ENCODE measurements at places on chromosomes 4 and X.

GRCh38 chr4:57410331-57411052 is 300.3 kb upstream of the IGFBP7 start:
- DNase-seq, result no peak

DNA sequence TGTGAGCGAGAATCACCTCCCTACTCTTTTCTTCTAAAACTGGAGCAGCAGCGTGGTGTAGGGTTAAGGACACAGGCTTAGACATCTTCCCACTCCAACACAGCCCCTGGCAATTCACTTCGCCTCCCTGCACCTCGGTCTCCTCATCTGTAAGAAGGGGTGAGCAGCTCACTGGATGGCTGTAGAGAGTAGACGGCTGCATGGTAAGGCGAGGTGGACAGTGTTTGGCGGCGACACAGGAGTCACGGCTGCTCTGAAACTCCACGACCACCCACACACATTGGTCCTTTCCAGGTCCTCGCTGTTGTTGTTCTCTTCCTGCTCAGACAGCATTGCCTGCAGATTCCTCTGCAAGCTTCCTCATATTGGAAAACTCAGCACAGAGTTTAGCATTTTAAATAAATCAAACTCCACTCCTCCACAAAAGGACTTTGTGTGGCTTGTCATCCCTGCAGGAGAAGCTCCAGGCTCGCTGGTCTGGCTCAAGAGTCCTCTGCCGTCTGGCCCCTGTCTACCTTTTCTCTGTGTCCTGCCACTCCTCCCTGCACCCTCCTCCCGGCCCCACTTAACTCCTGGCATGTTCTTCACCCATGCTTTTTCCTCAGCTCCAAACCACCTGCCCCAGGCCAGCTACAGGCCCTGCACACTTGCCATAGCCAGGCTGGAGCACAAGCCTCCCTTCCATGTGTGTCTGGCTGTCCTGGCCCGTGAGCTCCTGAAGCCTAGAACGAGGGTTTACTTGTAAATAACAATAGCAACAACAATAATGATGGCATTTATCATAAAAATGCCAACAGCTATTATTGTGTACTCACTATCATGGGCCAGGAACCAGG is 41.3 kb upstream of the CRMP1 start:
- DNase-seq, result no peak

DNA sequence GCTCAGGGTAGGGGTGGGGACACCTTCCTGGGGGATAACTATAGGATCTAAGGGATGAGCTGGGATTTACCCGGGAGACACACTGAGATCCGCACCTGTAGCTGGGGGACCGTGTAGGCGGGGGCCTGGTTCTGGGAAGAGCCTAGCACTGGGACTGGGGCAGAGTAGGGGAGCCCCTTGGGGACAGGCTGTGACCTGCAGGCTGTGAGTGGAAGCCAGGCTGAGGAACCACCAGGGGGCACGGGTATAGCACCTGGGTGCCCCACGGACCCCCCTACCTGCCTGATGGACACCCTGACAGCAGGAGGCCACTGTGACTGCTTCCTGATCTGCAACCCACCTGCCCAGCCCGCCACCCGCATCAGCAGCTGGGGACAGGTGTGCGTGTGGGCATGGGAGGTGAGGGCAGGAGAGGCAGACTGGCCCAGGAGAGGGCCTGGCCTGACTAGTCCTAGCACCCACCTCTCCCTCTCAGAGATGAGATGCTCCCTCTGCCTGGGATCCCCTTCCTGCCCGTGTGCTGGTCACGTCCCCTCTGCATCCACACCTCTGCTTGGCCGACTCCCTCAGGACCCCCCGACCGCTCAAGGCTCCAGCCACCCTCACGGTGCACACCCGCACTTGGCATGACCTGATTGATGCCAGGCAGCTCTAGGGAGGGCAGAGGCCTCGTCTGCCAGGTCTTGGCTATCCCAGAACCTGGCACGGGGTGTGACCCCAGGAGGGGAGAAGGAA is 94.2 kb upstream of the NKX1-1 start:
- DNase-seq, result no peak

DNA sequence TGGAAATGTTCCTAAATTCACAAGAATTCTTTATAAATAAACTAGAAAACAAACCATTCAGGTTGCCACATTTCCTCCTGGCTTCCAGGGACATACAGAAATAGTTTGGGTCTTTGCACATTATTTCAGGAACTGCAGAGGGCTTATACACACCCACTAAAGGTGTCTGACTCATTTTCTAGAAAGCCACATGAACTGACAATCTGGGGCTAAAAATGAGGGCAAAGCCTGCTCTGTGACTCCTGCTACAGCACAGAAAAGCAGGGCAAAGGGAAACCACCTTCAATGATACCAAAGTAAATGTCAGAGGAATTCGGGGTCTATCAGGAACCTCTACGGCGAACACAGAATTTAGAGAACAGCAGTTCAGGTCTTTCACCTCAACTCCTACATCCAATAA is 112.2 kb upstream of the MAP3K15 start:
- no peak for DNase-seq

GRCh38 chr4:61984260-61984909 is 784.3 kb downstream of the ADGRL3 start:
- no peak for DNase-seq

GRCh38 chrX:627510-627981 is 3.0 kb upstream of the SHOX start:
- no peak for DNase-seq

GRCh38 chrX:129593137-129593536 is 53.1 kb downstream of the OCRL start:
- DNase-seq, result no peak

DNA sequence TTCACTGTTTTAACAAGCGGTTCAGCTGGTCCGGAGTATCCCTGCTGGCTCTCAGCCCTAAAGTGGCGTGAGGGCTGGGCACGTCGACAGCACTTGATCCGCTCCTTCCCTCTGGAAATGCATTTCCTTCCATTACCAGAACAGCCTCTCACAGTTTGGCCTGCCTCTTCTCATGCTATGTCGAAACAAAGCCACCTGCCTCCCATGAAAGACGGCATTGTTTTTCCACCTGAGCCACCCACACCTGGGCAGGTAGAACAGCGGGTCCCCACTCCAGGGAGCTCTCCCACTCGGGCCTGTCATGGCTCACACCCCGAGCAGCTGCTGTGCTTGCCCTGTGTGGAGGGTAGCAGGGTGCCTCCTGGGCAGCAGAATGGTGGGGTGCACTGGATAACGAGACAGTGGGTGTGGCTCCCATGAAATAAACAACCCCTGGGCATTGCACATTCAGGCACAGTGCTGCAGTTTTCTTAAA is 86.2 kb downstream of the FHDC1 start:
- DNase-seq, result no peak

DNA sequence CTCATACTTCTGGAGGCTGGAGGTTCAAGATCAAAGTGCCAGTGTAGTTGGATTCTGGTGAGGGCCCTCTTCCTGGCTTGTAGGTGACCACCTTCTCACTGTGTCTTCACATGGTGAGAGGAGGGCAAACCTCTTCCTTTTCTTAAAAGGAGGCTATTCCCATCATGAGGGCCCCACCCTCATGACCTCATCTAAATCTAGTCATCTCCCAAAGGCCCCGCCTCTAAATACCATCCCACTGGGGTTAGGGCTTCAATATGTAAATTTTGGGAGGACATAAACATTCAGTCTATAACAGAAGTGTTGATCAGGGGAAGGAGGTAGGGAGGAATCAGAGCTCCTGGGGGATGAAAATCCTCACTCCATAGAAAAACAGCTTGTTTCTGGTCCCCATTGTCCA is 60.8 kb upstream of the DIPK2B start:
- no peak for DNase-seq

DNA sequence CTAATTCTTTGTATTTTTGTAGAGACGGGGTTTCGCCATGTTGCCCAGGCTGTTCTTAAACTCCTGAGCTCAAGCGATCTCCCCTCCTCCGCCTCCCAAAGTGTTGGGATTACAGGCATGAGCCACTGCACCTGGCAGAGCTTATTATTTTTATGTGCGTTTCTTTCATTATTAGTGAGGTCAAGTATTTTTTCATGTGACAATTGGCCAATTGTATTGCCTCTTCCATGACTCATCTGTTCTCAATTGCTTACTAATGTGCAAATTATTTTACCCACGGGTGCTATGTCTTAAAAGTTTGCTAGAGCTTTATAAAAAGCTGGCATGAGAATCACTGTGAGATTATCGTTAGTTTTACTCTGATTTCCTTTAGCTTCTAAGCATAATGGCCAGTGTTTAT is 13.0 kb upstream of the ARX start:
- DNase-seq, result no peak

- no peak for DNase-seq
Observed at GRCh38 chrX:41127477-41128192, 42.4 kb downstream of the USP9X start.

DNA sequence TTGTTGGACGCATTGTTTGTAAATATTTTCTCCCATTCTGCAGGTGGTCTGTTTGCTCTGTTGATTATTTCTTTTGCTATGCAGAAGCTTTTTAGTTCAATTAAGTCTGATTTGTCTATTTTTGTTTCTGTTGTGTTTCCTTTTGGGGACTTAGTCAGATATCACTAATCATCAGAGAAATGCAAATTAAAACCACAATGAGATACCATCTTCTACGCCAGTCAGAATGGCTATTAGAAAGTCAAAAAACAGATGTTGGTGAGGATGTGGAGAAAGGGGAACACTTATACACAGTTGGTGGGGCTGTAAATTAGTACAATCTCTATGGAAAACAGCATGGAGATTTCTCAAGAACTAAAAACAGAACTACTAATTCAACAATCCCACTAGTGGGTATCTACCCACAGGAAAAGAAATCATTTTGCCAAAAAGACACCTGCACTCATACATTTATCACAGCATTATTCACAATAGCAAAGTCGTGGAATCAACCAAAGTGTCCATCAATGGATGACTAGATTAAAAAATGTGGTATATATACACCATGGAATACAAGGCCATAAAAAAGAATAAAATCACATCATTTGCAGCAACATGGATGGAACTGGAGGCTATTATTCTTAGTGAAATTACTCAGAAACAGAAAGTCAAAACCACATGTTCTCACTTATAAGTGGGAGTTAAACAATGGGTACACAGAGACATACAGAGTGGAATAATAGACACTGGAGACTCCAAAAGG is 8.1 kb downstream of the COQ2 start:
- no peak for DNase-seq

- no peak for DNase-seq
Observed at GRCh38 chr4:116015062-116015461, 901.6 kb upstream of the NDST4 start.

GRCh38 chr4:180932370-180933001 is 1310.7 kb upstream of the TENM3 start:
- no peak for DNase-seq

GRCh38 chrX:51641421-51642021 is 22.8 kb upstream of the CENPVL3 start:
- DNase-seq, result no peak

DNA sequence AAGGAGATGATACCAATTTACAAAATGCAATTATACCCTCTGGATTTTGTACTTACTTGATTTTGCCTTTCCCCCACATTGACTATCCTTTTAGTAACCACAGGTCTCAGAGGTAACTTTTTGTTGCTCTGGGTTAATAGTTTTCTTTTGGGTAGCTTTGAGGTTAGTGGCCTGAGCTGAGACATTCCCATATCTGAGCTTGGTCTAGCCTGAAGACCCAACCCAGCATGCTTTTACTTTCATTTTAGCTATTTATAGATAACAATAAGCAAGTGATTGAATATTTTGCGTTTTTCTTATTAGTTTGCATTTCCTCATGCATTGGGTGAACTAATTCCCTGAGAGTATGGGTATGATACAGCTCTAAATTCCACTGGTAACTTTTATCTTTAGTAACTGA is 11.8 kb downstream of the HTN1 start:
- no peak for DNase-seq

- no peak for DNase-seq
Observed at GRCh38 chr4:3250438-3250955, 1.5 kb downstream of the MSANTD1 start.

DNA sequence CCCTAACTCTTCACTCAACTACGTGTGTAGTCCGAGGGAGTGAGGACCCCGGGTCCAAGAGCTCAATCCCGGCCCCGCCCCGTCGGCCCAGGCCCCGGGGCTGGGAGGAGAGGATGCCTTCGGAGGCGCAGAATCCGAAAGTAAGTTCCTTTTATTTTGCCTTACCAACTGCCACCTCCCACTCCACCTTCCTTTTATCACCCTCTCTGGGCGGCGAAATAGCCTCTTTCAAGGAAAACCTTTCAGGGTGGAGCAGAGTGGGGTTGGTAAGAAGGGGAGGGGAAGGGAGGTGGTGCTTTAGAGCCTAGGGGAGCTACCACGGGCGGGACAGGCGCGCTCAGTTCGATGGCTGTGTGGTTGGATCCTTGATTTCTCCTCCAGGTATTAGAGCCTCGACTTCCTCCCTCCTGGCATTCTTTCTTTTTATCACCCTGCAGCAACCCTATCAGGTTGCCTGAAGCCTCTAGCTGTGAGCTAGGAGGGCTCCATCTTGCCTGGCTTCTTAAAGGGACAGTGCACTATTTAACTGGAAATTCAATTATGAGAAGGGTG is 191.2 kb downstream of the RRAGB start:
- DNase-seq, result no peak

GRCh38 chr4:186775902-186776301 is 52.2 kb upstream of the FAT1 start:
- DNase-seq, result no peak

GRCh38 chr4:153570228-153570973 is 104.2 kb downstream of the TMEM131L start:
- no peak for DNase-seq

GRCh38 chrX:150697641-150698040 is 4.4 kb downstream of the MTMR1 start:
- no peak for DNase-seq

DNA sequence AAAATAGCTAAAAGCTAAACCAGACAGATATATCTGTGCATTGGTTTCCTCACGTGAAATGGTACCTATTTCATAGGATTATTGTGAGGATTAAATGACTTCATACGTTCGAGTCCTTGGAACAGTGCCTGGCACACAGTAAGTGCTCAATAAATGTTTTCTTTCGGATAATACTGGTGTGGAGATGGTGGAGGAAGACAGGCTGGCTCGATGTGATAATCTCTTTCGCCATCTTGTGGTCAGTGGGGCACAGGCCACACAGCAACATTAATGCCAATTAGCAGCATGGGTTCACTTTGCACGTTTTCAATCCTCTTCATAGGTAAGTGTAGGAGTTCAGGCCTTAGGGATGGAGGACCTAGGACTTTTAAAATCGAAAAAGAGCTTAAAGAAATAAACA is 9.3 kb downstream of the PAGE4 start:
- DNase-seq, result no peak
